ENCODE measurements at places on chromosomes 12 and 14.

GRCh38 chr14:91078095-91078737, 17.8 kb upstream of the RPS6KA5 start:
- DNase-seq, result peak; percentile 29

- DNase-seq, result no peak
Observed at GRCh38 chr12:74897425-74898211, 312.0 kb downstream of the KCNC2 start.

DNA sequence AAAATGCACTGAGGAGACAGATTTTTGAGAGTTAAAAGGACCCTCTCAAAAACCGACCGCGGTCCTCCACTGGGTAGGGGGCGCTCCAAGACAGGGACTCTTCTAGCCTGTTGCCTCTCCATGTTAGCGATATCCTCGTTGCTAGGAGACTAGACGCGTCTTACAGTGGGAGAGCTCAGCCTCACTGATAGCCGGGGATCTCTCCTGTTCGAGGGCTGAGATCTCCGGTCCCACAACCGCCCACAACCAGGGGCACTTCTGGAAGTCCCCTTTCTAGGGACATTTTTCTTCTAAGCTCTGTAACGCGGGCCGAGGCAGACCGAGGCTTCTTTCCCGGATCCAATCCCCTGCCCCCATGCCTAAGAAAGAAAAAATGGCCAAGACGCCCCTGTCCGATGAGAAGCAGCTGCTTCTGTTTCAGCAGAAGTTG, 21.3 kb downstream of the FKBP11 start:
- peak; percentile 72 for DNase-seq

GRCh38 chr14:104064003-104064402, 21.5 kb upstream of the ASPG start:
- no peak for DNase-seq

DNA sequence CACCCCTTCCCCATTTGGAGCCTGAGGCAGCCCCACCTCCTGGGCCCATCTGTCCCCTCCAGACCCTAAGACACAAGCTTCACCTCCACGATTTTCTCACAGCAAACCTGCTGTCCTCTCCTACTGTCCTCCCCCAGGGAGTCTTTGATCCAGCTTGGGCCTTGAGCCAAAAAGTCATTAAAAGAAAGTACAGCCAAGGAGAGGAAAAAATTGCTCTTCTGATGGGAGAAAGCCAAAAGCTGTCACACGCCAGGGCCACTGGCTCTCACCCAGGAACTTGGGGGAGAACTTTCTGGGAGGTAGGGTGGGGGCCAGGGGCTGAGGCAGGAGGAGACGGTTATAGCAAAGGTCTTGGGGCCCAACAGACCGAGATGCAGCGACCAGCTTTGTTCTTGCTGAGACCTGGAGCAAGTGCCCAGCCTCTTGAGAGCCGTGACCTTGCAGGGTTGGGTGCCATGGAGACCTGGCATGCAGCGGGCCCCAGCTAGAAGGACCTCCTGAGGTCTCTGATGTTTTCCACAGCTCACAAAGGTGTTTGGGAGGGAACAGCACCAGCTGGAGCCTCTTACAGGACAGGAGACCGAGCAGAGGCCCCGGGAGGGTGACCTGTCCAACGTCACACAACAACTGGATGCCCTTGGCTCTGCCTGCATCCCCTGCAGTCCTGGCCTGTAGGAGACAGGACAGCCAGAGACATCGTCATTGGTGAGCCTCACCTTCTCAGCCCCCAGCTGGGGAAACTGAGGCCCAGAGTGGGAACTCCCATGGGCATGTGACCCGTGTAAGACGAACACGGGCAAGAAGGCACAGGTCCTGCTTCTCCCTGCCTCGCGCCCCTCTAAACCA, 124.5 kb downstream of the CALM1 start:
- no peak for DNase-seq

DNA sequence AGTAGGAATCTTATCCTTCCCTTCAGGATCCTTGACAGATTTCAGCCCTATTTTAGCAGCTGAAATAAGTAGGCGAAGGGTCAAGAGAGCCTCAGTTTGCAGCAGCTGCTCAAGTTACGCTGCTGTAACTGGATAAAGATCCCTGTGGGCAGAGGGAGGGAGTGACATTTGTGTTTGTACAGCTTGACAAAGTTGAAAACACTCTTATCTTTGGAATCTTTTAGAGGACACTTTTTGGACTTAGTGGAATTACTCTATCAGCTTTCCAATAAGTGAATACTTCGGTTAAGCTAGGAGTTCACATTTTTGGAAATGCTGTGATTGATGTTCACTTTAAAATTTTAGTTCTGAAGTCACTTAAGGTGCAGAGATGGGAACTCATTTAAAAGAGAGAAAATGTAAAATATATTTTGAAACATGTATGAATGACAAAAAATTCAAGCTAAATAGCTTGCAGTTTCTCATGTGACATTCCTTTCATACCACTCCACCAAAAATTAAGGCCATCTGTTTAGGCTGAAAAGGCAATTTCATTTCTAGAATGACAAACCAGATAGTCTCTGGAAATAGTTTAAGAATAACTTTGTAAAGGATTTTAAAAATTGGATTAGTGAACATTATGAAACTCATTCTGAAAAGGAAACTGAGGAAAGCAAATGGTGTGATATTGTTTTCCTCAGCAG, 55.2 kb downstream of the SLC38A4 start:
- no peak for DNase-seq

GRCh38 chr12:132433641-132434395, 56.1 kb upstream of the FBRSL1 start:
- DNase-seq, result no peak

DNA sequence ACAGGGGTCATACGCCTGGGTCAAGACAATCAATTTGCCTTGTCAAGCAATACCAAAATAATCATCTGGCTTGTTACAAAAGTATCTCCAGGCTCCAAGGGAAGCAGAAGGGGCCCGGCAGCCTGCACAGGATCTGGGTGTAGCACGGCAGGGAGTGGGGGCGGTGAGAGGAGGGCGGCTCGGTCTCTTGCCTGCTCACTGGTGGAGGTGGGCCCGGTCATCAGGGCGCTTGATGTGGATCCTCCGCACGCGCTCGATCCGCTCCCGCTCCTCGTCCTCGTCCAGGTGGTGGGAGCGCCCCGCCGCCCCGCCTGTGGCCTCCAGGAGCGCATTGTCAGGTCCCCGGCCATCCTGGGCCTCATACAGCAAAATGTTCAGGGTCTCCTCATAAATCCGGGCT, 25.7 kb downstream of the KCTD10 start:
- DNase-seq, result no peak

DNA sequence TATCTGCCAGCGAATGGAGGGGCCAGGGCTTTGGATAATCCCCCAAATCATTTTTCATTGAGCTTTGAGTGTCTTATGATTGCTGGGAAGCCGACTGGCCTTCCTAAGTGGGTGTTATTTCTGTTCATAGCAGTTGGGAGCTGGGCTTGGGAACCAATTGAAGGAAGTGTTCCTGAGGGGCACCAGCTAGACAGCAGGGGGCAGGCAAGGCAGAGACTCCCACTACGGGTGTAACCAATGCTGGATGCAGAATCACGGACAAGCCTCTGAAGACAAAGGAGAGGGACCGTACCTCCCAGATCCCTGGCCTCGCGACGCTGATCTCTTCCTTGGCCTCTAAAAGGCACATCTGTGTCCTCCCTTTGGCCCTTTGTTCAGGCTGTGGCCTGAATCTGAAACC, 149.0 kb upstream of the PRMT8 start:
- no peak for DNase-seq

Data from activated CD4-positive, CD25-positive, alpha-beta regulatory T cell treated with anti-CD3 and anti-CD28 coated beads, Interleukin-2, amount 50 U/mL, for 16 hours (primary cell).